ENCODE measurements at places on chromosomes 12 and 14.

DNA sequence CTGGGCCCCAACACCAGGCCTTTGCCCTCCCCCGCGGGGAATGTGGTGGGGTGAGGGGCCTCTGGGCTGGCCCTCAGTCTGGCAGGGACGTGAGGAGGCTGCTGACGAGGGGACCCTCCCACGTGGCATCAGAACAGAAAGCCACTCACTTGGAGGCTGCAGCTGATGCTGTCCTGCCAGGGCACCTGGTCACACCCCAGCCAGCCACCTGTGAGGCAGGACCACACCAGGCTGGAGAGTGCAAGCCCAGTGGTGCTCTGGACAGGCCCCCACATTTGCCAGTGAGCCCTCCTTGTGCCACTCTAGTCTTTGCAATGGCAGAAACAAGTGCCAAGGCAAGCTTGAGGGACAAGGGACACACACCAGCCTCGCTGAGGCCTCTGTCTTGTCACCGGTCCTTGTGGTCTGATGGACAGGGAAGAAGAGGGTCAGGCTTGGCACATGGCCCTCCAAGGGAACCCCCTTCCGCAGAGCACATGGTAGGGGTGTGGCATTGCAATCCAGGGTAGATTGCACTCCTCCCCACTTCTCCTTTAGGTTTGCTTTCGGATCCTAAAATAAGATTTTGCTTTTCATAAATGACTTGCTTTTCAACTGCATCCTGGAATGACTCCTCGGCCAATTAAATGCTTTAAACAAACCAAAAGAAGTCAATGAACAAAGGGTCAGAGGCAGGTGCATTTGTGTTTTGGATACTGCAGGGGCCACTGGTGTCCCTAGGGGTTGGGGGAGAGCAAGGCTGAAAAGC, 53.7 kb downstream of the CCDC88C start:
- DNase-seq = no peak

GRCh38 chr14:71497645-71498086, 434.6 kb upstream of the RGS6 start:
- DNase-seq = no peak

- no peak for DNase-seq
Observed at GRCh38 chr12:94806617-94807016, 156.3 kb upstream of the TMCC3 start.

- DNase-seq = no peak
Observed at GRCh38 chr14:88981948-88982347, 157.5 kb downstream of the TTC8 start.

GRCh38 chr14:104389326-104390220, 190.0 kb upstream of the C14orf180 start:
- DNase-seq = no peak

DNA sequence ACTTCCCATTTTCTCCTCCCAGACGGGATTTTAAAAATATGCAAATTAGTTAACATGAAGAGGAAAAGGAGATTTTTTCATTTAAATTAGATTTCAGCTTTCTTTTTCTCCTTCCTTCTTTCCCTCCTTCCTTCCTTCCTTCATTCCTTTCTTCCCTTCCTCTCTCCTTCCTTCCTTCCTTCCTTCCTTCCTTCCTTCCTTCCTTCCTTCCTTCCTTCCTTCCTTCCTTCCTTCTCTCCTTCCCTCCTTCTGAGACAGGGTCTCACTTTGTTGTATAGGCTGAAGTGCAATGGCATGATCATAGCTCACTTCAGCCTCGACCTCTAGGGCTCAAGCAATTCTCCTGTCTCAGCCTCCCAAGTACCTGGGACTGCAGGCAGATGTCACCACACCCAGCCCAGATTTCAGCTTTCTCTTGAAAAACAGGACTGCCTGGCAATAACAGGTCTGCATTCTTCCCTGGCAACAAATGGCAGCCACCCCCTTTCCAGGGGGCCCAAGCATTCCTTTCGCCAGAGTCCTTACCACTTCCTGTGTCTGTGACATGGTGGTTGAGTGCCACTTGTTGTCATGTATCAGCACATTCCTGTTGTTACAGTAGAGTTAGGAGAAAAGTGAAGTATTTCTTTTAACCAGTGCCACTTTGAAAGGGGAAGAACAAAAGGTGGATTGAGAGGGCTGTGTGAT, 119.1 kb downstream of the PTPN11 start:
- no peak for DNase-seq

GRCh38 chr14:75496755-75497154, 25.5 kb upstream of the BATF start:
- DNase-seq = no peak

DNA sequence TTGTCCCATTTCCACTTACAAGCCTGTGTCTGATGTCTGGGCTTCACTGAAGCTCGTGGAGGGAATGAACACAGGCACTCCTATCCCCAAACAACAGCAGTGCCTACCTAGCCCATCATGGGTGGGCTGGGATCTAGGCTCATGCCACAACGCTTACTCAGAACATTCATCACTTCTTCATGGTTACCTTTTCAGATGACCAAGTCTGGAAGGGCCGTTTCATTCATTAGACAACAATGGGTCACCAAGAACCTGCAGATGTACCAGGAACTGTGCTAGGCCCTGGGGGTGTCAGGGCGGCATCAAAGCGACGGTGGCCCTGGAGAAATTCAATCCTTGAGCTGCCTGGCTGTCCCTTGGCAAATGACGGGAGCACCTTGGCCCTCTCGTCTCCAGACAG, 64.9 kb upstream of the FZD10 start:
- no peak for DNase-seq

DNA sequence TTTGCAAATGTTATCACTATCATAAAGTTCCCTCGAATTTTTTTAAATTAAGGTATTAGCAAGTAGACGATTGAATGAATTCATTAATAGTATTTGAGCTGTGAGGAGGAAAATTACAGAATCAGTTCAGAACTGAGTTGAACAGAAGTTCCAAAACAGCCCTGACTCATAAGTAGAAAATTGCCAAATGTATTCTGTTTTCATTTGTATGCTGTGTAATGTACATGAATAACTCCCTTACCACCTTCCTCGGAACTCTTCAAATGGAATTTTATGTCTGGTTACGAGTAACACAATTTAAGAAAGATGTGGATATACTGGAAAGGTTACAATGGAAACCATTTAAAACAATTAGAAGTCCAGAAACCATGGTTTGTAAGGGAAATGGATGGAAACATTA, 283.3 kb upstream of the FAR2 start:
- DNase-seq = no peak

- no peak for DNase-seq
Observed at GRCh38 chr12:46948936-46949545, 123.2 kb upstream of the SLC38A4 start.

GRCh38 chr14:99333214-99333613, 61.2 kb upstream of the BCL11B start:
- DNase-seq = no peak

DNA sequence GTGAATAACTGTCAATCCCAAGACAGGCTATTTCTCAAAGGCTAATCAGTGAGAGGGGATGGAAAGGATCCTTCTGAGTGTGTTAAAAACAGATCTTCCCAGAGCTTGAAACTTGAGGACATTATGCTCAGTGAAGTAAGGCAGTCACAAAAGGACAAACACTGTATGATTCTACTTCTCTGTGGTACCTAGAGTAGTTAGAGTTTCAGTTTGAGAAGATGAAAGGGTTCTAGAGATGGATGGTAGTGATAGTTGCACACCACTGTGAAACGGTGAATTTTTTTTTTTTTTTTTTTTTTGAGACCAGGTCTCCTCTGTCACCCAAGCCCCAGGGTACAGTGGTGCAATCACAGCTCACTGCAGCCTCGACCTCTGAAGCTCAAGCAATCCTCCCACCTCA, 133.8 kb downstream of the SAMD4A start:
- no peak for DNase-seq

- DNase-seq = no peak
Observed at GRCh38 chr14:52422650-52423356, 108.7 kb downstream of the PTGER2 start.

GRCh38 chr14:104107101-104107581, 21.6 kb downstream of the ASPG start:
- no peak for DNase-seq

DNA sequence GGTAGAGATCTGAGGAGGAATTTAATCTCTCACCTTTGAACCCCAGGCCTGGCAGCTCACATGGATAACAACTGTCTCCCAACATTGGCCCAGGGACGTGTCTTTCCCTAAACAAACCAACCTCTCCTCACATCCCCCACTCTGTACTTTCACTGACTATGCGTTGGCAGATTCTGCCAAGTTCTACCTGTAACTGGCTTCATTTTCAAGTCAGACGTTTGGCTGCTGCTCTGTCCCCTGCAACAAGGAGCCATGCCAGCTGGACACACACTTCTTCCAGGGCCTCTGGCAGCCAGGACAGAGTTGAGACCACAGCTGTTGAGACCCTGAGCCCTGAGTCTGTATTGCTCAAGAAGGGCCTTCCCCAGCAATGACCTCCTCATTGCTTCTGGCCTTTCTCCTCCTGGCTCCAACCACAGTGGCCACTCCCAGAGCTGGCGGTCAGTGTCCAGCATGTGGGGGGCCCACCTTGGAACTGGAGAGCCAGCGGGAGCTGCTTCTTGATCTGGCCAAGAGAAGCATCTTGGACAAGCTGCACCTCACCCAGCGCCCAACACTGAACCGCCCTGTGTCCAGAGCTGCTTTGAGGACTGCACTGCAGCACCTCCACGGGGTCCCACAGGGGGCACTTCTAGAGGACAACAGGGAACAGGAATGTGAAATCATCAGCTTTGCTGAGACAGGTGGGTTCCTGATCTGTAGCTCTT, at the start of gene INHBC:
INHBC (plus strand) TSS at position 268 of the 707 bp plus-strand sequence; CDS start at position 371, 103 bp downstream.
- DNase-seq = no peak

DNA sequence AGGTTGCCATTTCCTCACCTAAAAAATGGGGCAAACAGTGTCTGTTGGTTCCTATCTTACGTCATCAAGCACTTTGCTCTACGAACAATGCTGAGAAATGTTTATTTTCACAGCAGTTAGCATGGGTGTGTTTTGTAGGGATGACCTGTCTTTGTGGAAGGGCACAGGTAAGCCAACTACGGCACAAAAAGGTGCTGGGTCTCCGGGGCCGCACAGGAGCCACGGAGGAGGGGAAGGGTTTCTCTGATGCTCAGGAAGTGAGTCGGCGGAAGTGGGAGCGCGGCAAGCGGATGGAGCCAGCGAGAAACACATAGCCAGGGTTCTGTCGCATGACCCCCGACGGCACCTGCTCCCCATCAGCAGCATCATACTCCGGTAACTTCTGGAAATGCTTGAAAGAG, 65.6 kb upstream of the TCL1B start:
- DNase-seq = no peak

DNA sequence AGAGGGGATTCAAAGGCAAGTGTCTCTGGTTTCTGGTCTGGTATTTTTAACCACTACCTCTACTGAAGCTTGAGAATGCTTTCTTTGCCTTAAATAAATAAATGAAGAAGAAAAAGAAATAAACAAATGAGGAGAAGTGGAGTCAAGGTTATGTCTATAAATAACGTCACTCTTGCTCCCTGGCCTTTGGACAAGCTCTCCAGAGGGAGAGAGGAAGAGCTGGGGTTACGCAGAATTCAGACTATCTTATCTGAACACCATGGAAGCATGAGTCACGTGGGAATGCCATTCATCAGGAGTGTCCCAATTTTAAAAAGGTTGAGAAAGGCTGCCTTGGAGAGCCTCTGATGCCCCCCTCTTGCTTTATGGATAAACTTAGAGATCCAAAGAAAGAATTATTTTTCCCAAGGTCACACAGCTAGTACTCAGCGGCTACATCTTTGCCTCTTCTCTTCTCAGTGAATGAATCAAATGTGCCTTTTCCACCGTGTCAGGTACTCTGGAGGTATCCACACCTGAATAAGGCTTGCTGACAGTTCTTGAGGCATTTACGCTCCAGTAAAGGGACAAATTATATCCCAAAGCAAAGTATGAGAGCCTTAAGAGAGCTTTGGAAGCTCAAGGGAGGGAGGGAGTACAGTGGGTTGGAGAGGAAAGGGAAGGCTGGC, 12.9 kb upstream of the MSI1 start:
- DNase-seq = no peak

DNA sequence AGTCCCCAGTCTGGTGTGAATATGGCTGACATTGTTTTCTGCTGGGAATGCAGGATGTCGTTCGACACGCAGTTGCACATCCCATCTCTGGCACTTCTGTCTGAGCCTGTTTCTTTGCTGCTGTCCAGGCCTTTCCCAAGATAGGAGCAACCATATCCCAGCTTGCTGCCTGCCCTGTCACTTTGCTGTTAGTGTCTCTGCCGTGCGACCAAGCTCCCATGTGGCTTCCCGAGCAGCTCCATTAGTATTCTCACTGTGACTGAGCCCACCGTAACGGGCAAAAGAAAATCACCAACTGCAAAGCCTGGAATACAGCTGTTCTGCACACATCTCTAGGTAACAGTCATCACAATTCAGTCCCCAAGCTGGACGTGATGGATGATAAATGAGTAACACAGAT, 66.0 kb upstream of the CPSF6 start:
- DNase-seq = no peak

GRCh38 chr12:121873216-121873569, 14.5 kb upstream of the HPD start:
- no peak for DNase-seq

GRCh38 chr14:49545071-49545470, 41.1 kb downstream of the RPS29 start:
- no peak for DNase-seq

- DNase-seq = no peak
Observed at GRCh38 chr14:93033983-93034670, 81.6 kb downstream of the ITPK1 start.

GRCh38 chr12:23049180-23049579, 424.2 kb downstream of the ETNK1 start:
- no peak for DNase-seq

- DNase-seq = no peak
Observed at GRCh38 chr14:68173227-68173972, 353.8 kb downstream of the RAD51B start.

- DNase-seq = no peak
Observed at GRCh38 chr12:26767116-26767515, 65.9 kb downstream of the ITPR2 start.

Data from NCI-H1930 (cell line).